ENCODE measurements at places on chromosomes 16 and 17.

- peak; percentile 66 for DNase-seq
Observed at GRCh38 chr17:1438593-1439083, 17.4 kb downstream of the CRK start.

DNA sequence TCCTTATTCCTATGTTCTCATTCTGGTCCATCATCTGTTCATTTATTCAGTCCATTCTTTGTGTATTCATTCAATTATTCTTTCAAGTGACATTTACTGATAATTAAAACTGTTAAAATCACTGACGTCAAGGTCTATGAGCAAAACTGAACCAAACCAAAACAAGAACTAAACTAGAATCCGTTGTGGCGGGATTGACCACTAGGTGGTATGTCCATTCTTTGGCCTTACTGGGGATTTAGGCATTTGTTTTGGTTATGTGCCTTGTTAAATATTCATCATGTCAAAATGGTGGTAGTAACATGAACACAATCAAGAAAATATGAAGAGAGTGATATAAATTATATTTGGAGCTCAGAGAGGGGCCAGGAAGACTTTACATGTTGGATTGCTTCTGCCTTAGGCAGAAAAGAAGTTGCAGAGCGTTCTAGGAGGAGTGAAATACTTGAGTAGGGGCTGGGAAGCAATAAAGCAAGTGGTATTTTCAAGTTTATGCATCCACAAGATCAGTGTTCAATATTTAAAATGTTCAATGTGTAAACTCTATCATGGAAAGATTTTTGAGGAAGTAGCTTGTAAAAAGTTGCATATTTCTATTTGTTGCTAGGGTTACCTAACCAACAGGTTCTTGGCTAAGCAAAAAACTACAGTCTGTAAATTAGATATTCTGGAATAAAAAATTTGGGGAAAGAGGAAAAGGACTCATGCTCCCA is 129.0 kb downstream of the CDH13 start:
- DNase-seq = peak; percentile 27

- no peak for DNase-seq
Observed at GRCh38 chr17:27453471-27453870, 2.8 kb upstream of the KSR1 start.

DNA sequence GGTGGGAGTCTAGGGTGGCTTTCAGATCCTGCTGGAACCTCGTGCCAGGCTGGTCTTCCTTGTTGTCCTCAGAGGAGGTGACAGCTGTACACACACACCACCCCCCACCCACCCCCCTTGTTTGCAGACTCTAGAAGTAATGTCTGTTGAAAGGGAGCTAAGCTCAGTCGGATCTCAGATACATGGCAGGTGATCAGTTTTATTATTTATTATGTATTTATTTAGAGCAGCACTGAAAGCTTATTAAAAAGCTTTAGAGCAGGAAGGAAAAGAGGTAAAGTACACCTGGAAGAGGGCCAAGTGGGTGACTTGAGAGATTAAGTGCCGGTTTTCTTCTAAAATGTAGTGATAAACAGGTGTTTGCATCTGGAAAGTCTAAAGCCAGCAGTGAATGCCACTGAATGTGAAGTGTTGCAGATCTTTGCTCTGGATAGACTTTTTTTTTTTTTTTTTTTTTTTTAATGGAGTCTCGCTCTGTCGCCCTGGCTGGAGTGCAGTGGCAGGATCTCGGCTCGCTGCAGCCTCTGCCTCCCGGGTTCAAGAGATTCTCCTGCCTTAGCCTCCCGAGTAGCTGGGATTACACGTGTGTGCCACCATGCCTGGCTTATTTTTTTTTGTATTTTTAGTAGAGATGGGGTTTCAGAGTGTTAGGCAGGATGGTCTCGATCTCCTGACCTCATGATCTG is 40.2 kb downstream of the FOXK2 start:
- no peak for DNase-seq

DNA sequence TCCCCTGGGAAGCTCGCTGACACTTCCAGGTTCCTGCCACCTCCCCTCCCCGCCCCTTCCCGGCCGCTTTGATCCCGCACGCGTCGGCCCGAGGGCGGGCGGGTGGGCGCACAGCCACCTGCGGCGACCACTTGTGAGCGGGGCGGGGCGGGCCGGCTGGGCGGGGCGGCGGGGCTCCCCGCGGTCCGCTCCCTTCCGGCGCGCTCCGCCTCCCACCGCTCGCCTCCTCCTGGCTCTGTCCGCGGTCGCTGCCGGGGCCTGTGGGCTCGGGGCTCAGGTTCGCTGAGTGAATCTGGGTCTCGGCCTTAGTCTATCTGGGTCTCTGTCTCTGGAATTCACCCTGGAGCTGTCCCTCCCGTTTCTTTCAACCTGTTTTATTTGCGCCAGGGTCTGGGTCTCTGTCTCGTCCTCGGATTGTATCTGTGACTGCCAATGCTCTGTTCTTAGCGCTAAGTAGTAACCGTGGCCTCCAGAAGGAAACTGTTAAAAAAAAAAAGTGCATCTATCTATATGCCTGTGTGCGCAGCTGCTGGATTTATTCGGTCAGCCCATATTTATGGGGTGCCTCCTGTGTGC is 2.7 kb upstream of the HES7 start:
- DNase-seq = peak; percentile 61

DNA sequence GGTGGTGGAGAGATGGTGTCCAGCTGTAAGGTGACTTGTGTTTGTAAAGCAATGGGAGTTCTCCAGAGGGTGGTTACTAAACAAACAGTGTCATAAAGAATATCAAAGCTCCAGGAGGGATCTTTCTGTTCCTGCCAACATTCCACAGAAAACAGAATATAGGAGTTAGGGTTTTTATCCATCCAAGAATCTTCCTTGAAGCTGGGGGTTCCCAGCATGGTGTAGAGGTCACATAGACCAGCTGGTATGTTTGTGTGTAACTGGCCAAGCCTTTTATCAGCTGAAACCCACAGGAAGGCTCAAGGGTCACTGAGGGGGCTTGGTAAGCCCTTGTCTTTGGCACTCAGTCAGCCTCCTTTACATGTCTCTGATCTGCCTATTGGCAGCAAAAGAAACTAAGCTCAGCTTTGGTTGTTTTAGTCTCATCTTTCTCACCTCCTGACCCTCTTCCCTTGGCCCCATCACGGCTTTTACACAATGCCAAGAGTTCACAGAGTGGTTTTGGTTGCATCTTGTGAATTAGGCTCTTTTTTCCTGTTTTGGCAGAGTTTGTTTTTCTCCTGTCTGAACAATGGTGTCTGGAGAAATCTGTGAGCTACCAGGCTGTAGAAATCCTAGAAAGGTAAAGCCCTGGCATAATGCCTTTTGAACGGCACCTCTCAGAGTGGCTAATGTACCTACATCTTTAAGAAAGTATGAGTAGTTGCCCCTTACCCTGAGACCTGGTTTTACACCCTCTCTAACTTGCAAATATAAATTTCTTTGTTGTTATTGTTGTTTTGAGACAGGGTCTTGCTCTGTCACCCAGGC is 4.6 kb downstream of the CNTD1 start:
- peak; percentile 36 for DNase-seq

DNA sequence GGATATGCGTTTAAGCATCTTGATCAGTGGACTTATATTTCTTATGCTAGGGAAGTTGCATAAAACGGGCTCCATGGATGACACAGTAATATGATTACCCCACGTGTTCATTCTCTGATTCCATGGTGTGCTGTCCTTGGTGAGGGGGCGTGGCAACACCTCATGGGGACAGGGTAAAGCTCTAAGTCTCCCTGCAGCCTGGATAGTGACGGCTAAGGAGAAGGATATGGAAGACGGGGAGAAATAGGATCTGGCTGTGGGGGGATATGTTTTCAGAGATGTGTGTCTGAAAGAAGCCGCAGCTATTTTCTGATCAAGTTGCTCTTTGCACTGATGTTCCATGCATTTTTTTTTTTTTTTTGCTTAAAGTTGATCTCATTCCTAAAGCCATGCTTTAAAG is 84.3 kb downstream of the MARCHF10 start:
- no peak for DNase-seq

DNA sequence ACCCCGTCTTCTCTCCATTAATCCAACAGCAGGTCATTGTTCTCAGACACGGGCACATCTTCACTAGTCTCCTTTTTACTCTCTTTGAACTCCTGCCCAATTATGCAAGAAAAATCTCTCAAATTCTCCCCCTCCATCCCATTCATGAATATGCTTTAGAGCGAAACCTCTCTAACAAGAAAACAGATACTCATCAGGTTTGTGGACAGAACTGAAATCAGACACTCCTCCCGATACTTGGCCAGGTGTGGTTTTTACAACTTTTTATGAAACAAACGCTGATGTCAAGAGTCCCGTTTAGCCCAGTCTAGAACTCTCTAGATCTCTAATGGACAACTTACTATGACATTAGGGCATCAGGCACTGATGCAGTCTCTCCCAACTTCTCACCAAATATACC is 40.9 kb downstream of the PIK3R5 start:
- no peak for DNase-seq

GRCh38 chr16:89052890-89053724 is 40.5 kb upstream of the ACSF3 start:
- peak; percentile 52 for DNase-seq

- peak; percentile 85 for DNase-seq
Observed at GRCh38 chr17:78957128-78957527, 22.6 kb downstream of the LGALS3BP start.

GRCh38 chr16:10728003-10728887 is 15.4 kb upstream of the NUBP1 start:
- DNase-seq = no peak

DNA sequence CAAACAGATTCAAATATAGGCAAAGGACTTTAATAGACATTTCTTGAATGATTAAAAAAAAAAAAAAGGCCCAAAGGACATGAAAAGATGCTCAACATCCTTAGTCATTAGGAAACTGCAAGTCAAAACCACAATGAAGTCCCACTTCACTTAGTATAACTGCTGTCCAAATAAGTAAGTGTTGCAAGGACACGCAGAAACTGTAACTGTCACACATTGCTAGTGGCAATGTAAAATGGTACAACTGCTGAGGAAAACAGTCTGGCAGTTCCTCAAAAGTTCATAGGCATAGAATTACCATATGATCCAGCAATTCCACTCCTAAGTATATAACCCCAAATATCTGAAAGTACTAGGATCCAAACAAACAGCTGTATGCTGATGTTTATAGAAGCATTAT is 112.7 kb downstream of the BRIP1 start:
- DNase-seq = no peak

GRCh38 chr17:2828397-2829038 is 32.3 kb downstream of the RAP1GAP2 start:
- peak; percentile 17 for DNase-seq

DNA sequence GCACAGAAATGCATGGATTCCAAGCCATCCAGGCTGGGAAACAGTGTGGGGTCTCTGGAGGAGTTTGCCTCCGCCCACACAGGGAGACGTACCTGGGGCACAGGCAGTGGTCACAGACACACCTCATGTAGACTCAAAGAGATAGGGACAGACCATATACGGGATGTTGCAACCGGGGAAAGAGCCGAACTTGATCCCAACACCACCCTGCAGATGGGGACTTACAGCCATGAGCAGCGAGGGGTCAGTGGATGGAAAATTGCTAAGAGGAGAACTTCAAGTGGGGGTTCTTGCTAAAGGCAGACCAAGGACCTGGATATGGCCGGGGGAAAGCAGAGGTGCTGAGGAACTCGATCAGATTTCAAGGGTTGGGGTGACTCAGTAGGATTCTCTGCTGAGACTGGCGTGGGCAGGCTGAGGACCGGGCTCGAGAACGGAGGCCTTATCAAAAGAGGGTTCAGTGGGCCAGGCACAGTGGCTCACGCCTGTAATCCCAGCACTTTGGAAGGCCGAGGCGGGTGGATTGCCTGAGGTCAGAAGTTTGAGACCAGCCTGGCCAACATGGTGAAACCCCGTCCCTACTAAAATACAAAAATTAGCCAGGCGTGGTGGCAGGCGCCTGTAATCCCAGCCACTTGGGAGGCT is 12.0 kb upstream of the DNAH17 start:
- no peak for DNase-seq

DNA sequence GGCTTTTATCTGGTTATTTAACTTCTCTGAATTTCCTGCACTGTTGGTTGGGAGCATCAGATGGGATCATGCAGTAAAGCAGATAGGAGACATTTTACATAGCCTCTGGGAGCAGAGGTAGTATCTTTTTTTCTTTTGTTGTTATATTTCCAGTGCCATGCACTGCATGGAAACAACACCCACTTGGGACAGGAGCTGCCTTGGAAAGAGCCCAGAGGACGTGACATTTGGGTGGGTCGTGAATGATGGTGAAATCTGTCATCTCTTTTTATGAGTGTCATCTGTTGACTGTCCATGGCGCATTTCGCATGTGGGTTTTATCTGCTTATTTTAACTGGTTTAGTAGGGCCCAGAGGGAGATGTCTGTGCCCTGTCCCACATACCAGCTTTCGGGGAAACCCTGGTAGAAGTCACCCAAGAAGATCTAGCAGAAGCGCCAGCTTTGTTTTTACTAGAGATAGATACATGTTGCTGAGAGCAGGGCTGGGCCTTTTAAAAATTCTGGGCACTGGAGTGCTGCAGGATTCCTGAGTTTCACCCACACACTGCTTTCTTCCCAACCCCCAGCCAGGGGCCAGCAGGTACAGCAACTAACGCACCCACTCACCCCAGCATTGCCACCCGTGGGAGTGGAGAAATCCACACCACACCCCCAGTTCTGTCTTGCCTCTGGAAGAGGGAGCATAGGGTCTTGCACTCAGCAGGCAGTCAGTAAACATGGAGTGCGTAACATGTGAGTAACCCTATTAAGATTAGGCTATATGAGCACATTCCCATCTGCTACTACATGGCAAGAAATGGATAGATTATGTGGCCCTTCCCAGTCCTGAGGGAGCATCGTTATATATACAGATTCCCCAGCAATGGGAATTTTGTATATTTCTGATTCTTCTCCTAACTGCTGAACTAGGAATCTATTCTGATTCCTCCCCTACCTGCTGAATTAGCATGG is 8.4 kb upstream of the TERF2 start:
- DNase-seq = peak; percentile 28

DNA sequence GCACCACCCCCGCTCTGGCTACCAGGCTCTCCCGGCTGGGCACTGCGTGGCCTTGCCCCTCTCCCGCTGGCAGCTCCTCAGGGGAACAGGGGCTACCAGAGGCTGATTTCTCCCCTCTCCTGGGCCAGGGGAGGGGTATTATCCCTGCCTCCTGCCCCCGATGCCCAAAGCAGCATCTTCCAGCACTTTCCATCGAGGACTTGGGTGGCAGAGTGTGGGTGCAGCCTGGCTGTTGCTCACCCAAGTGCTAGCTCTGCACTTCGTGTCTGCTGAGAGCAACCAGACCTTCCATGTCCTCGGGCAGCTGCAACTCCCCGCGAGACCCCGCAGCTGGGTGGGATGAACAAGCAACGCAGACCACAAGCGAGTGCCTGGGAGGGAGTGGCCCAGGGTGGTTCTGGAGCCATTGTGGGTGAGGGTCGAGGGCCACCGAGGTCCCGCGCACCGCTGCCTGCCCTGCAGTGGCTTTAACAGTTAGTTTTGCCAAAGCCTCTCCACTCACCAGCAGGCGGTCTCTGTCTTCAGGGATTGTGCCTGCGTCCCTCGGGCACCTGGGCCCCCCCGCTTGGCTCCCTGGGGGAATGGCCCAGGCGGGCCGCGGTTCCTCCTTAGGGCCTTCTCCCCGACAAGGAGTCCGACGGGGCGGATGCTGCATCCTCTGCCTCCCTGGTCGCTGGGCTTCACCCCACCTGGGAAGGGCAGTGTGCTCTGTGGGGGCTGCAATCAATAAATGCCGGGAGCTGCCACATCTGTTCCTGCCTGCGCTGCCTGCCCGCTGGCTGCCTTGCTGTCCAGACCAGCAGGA is 8.4 kb downstream of the SLC25A10 start:
- no peak for DNase-seq

All from fibroblast of lung (primary cell).